ENCODE measurements at places on chromosomes 12 and 14. TPM values are rescaled to one million over a fixed set of nuclear protein-coding genes. Genes with fewer than 3 reads are reported as not detected.

GRCh38 chr14:93957751-93958566 lies 18.4 kb downstream of the ASB2 start:
- peaks cover 9% of the 10 kb centered on the region for H3K4me1 ChIP-seq
- H3K36me3 ChIP-seq = no peaks in the 10 kb centered on the region
- no peak overlapping the region for H3K4me3 ChIP-seq
- no peak for DNase-seq
- no peaks in the 10 kb centered on the region for H3K27me3 ChIP-seq

- H3K36me3 ChIP-seq = no peaks in the 10 kb centered on the region
- H3K4me1 ChIP-seq = no peaks in the 10 kb centered on the region
- H3K27ac ChIP-seq = no peak overlapping the region
- peaks cover 14% of the 10 kb centered on the region for H3K27me3 ChIP-seq
- peak; percentile 73 for DNase-seq
Observed at GRCh38 chr12:54463034-54463433, 10.4 kb downstream of the GTSF1 start.

GRCh38 chr12:105922670-105923102 lies 216.1 kb downstream of the NUAK1 start:
- no peak for DNase-seq
- no peak overlapping the region for H3K4me3 ChIP-seq
- H3K4me1 ChIP-seq = no peaks in the 10 kb centered on the region
- no peaks in the 10 kb centered on the region for H3K27me3 ChIP-seq
- H3K27ac ChIP-seq = no peak overlapping the region

DNA sequence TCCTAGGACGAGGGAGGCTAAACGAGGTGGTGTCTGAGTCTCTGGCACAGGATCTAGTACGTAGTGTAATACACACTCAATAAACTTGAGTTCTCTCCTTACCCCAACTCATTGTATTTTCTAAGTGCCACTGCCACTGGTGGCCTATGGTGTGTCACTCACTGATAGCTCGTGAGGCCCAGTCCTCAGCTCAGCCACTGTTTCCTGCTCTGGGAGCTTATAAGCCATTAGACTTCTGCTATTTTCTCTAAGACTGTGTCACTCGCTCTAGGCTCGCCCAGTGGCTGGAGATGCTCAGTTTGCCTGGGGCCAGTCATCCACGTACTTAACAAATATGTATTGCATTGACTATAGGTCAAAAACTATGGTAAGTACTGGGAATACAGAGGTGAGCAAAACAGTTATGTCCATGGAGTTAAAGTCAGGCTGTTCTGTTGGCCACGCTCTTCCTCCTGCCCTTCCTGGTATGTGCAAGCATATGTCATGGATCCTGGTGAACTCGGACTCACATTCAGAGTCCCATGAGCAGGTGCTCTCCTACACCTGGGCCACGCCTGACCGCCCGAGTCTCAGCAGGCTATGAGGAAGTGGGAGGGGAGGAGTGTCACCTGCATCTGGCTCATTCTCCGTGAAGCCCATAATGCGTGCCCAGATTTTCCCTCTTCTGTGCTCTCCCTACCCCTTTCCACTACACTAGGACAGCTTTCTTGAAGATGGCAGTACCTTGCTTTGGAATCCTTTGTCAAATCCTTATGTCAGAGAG lies 41.6 kb downstream of the DEGS2 start:
- no peak overlapping the region for H3K4me3 ChIP-seq
- H3K4me1 ChIP-seq = no peaks in the 10 kb centered on the region
- H3K27ac ChIP-seq = no peak overlapping the region
- DNase-seq = no peak

- no peak overlapping the region for H3K27ac ChIP-seq
- no peaks in the 10 kb centered on the region for H3K36me3 ChIP-seq
- peaks cover 6% of the 10 kb centered on the region for H3K4me1 ChIP-seq
- H3K27me3 ChIP-seq = no peaks in the 10 kb centered on the region
Observed at GRCh38 chr14:89959853-89960445, 4.2 kb downstream of the TDP1 start.

- no peaks in the 10 kb centered on the region for H3K36me3 ChIP-seq
- H3K4me1 ChIP-seq = no peaks in the 10 kb centered on the region
- no peak for DNase-seq
- H3K4me3 ChIP-seq = no peak overlapping the region
- no peak overlapping the region for H3K27ac ChIP-seq
- no peaks in the 10 kb centered on the region for H3K27me3 ChIP-seq
Observed at GRCh38 chr12:69904777-69905176, 79.8 kb downstream of the MYRFL start.

DNA sequence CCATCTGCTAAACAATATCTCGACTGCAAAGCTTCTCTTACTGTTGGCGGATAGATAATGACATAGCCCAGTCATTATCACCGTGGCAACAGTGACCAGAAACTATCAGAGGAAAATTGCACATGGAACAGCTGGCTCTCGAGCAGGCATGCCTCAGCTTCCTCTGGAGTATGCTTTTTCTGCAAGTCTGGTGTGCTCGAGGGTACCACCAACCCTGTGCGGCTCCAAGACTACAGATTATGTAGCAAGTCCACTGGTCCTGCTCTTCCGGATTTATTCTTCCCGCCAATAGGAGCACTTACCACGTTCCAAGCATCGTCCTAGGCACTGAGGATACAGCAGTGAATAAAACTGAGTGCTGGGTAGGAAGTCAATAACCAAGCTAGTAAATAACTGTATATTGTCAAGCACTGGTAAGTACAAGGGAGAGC lies 1.4 kb upstream of the GLRX5 start:
- no peak overlapping the region for H3K4me3 ChIP-seq
- peaks cover 82% of the 10 kb centered on the region for H3K4me1 ChIP-seq
- H3K27me3 ChIP-seq = no peaks in the 10 kb centered on the region
- DNase-seq = no peak

GRCh38 chr12:120220838-120221575 lies 20.1 kb upstream of the RPLP0 start:
- H3K27ac ChIP-seq = no peak overlapping the region
- H3K4me3 ChIP-seq = no peak overlapping the region
- peak; percentile 60 for DNase-seq
- H3K36me3 ChIP-seq = peaks cover 70% of the 10 kb centered on the region
- peaks cover 24% of the 10 kb centered on the region for H3K4me1 ChIP-seq

DNA sequence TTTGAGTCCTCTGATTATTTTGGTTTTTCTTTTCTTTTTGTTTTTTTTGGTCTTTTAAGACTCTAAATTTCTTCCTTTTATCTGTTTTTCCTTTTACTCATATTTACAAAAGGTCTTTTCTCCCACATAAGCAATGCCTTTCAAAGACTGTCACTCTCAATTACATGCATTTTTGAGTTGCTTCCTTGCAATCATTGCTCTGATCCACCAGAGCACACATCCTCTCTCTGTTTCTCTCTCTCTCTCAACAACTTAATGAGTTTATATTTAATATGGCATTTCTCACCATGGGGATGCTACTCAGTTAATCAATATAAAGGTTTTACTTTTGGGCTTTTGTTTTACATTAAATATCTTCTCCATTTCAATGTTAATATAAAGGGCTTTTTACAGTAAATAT lies 62.7 kb upstream of the OR10AD1 start:
- H3K4me1 ChIP-seq = no peaks in the 10 kb centered on the region
- no peak overlapping the region for H3K27ac ChIP-seq
- DNase-seq = no peak
- H3K27me3 ChIP-seq = no peaks in the 10 kb centered on the region
- H3K4me3 ChIP-seq = no peak overlapping the region
- no peaks in the 10 kb centered on the region for H3K36me3 ChIP-seq

DNA sequence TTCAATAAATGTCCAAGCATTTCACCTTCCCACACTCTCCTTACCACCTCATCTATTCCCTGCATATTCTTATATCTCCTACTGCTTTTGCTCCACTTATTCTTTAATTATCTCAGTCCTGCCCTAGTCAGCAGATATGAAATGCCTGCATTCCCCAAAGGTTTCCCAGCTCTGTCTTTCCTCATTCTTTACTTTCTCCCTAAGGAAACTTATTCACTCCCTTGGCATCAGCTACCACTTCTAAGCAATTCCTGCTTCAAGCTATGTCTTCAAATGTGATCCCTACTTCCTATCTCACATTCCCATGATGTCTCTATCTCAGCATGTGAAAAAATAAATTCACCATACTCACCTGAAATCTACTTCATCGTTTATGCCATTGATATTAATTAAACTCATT lies 111.8 kb downstream of the CAPZA3 start:
- no peak for DNase-seq
- no peaks in the 10 kb centered on the region for H3K36me3 ChIP-seq
- no peaks in the 10 kb centered on the region for H3K4me1 ChIP-seq
- no peaks in the 10 kb centered on the region for H3K27me3 ChIP-seq
- no peak overlapping the region for H3K4me3 ChIP-seq
- H3K27ac ChIP-seq = no peak overlapping the region

DNA sequence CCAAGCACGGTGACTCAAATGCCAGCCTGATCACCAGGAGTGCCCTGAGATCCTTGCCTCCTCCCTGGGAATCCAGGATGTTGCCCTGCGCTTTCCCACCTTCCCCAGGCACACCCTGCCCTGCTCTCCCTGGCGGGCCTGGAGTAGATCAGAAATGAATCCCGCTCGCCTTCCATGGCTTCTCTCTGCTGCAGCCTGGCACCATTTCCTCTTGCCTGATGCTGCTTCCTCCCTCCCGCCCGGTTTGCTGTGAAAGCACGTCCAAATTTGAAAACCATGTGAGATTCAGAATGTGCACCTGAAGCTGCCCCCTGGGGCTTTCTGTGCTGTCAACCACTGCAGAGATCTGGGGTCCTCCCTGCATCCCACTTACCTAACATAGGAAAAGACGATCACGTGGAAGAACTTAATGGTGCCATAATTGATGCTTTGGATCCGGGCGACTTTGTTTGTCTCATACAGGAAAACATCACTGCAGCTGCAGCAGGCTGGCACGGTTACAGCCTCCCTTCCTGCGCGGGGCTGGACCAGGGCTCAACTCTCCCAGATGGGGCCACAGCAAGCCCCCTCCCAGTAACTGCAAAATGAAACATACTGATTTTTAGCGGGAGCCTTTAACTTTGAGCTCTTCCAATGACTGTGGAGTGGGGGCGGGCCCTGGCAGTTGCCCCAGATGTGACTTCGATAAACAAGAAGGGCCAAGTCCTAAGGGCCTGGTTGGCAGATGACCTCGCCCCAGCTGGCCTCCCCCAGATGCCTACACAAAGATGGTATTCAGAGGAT lies 24.9 kb upstream of the C12orf76 start:
- DNase-seq = no peak
- H3K36me3 ChIP-seq = no peaks in the 10 kb centered on the region
- peak overlapping the region; percentile 26 for H3K27ac ChIP-seq

DNA sequence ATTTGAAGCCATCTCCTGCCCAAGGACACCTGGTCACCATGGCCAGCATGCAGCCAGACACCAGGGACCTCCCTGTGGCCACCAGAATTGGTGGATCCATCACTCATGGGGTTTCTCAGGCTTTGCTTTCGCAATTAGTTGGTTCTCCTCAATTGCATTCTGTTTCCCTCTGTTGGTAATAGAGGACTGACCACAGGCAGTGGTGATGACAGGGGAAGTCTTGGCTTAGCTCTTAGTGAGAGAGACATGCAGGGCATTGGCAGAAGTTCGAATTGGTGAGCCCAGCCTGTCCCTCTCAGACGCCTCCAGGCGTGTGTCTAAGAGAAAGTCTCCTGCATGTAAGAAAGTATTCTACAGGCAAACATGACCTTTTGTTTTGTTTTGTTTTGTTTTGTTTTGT lies 21.3 kb downstream of the HCAR2 start:
- DNase-seq = no peak
- no peaks in the 10 kb centered on the region for H3K27me3 ChIP-seq
- no peak overlapping the region for H3K27ac ChIP-seq
- H3K4me1 ChIP-seq = no peaks in the 10 kb centered on the region
- no peak overlapping the region for H3K4me3 ChIP-seq

DNA sequence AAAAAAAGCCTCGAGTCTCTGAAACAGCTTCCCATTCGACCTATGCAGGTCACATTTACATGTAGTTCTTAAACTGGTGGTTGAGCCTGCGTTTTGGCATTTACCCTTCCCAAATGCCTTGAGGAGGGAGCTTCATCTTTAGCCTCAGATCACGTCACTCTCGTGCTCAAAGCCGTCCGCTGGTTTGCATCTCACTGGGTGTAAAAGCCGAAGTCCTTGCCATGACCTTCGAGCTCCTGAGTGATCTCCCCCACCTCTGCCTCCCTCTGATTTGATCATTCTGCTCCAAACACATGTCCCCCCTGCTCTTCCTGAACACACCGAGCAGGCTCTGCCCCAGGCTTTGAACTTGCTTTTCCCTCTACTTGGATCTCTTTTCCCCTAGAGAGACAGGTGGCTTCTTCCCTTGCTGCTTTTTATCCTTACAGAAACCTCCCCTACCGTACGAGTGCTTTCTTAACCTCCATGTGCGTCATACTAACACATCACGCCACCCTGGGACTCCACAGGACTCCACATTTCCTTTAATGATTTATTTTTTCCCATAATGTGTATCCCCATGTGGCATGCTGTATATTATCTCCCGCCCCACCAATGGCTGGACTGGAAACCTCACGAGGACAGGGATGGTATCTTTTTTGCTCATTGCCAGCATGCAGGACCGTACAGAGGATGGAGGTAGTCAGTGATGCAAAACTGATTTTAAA lies 610.7 kb downstream of the VRK1 start:
- no peaks in the 10 kb centered on the region for H3K36me3 ChIP-seq
- peaks cover 42% of the 10 kb centered on the region for H3K27me3 ChIP-seq
- no peak overlapping the region for H3K27ac ChIP-seq
- no peaks in the 10 kb centered on the region for H3K4me1 ChIP-seq

DNA sequence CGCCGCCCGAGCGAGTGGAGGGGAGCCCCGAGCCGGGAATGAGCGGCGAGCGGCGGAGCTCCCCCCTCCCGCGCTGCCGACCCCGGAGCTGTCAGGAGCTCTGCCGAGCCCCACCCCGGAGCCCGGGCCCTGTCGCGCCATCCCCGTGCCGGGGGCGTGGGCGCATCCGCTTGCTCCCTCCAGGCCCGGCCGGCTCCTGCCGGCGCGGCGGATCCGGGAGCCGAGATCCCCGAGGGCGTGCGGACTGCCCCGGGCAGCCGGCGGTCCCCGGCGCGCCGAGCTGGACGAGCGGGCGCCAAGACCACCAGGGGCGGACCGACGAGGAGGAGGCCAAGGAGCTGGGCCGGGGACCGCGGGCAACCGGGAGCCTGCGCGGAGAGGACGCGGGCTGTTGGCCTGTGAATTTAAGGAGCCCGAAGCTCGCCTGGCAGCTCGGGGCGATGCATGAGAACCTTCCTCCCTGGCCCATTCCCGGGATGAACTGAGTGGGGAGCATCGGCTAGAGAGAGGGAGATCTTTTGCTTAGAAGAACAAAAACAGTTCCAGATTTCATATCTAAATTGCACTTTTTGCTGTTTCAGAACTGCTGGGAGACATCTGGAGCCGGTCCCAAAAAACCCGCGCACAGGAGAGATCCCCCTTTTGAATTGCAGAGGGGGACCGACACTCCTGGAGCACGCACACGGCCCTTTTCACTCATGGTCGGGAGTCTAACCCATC lies 2.0 kb downstream of the PTHLH start:
- H3K4me3 ChIP-seq = no peak overlapping the region
- H3K27ac ChIP-seq = no peak overlapping the region
- DNase-seq = no peak

The PSMA3 gene
- polyA plus RNA-seq = 260 TPM

The CARMIL3 gene
- 5.8 TPM for polyA plus RNA-seq

The GARIN6 gene
- not detected for polyA plus RNA-seq

The NAV3 gene
- polyA plus RNA-seq = 5.5 TPM

The SLC25A47 gene
- not detected for polyA plus RNA-seq

The KRT3 gene
- polyA plus RNA-seq = not detected

The CFAP73 gene
- 0.57 TPM for polyA plus RNA-seq
